Caco-2 (cell line): ENCODE measurements at places on chromosomes 3 and 15.
A peak's percentile ranks its signal among the peaks of the same experiment; 100 is the strongest.

GRCh38 chr3:166637984-166638530, 742.0 kb downstream of the ZBBX start:
- no peak for DNase-seq
- no peaks in the 10 kb centered on the region for H3K4me1 ChIP-seq
- no peaks in the 10 kb centered on the region for H3K36me3 ChIP-seq

- no peak for DNase-seq
- H3K27me3 ChIP-seq = no peaks in the 10 kb centered on the region
- H3K36me3 ChIP-seq = no peaks in the 10 kb centered on the region
- H3K4me3 ChIP-seq = no peak overlapping the region
- H3K4me1 ChIP-seq = no peaks in the 10 kb centered on the region
Observed at GRCh38 chr3:122546151-122546550, 17.9 kb downstream of the PARP9 start.

DNA sequence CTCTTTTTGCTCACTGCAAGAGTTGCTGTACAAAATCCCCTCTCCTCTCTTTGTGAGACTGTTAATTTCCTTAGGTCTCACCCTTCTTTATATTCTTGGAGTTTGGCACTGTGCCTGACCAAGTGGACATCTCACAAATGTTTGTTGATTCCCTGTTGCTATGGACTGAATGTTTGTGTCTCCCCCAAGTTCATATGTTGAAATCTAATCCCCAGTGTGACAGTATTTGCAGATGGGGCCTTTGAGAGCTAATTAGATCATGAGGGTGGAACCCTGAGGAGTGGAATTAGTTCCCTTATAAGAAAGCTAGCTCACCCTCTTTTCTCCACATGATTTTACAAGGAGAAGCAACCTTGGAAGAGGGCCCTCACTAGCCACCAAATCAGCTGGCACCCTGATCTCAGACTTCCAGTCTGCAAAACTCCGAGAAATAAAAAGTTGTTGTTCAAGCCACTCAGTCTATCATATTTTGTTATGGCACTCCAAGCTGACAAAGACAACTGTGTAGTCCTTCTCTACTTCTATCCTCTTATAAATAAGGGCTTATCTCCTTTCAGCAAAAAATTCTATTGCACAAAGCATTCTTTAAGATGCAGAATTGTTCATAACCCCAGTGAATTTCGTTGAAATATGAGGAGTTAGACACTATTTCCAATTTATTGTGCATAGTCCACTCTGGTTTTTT, 65.5 kb upstream of the NPHP3 start:
- H3K4me3 ChIP-seq = no peak overlapping the region
- no peaks in the 10 kb centered on the region for H3K36me3 ChIP-seq
- DNase-seq = no peak
- no peak overlapping the region for H3K27ac ChIP-seq
- peaks cover 2% of the 10 kb centered on the region; the same call in 1 of the 2 replicates for H3K27me3 ChIP-seq

DNA sequence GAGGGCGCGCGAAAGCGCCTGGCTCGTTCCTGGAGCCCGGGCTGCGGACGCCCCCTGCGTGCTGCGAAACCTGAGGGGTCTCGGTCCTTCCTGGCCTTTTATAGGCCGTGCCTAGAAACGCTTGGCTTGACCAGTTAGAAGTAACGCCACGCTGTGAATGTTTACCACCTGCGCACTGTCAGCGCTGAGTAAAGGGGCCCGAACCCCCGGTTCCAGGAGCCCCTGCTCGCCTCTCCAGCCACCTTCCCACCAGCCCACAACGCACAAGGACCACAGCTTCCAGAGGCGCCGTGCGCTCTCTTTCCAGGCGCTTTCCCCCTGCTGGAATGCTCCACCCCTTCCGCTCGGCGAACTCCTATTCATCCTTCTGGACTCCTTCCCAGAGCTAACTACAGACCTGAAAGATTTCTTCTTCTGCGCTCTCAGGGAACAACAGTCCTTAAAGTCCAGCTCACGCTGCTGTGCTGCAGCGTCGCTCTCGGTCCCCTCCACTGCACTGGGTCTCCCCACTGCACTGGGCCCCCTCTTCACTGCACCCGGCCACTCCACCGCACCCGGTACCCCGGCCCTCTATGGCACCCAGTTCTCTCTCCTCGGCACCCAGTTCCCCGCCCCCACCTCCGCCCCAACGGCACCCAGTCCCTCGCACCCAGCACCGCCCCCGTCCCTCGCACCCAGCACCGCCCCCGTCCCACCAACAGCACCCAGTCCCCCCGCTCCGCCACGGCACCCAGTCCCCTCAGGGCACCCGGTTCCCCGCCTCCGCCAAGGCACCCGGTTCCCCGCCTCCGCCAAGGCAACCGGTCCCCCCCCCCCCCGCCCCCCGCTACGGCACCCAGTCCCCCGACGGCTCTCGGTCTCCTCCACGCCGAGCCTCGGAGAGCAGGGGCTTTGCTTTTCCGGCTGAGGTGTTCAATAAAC, 69.8 kb downstream of the SQOR start:
- H3K36me3 ChIP-seq = no peaks in the 10 kb centered on the region
- DNase-seq = peak; percentile 14
- no peaks in the 10 kb centered on the region for H3K27me3 ChIP-seq
- peak overlapping the region; percentile 59 for H3K27ac ChIP-seq
- H3K4me1 ChIP-seq = 0 out of 2 replicates have a peak, but pooled peaks cover 3% of the 10 kb centered on the region

- no peaks in the 10 kb centered on the region for H3K36me3 ChIP-seq
- peak overlapping the region; percentile 77 for H3K27ac ChIP-seq
- no peak overlapping the region for H3K4me3 ChIP-seq
- peak; percentile 30 for DNase-seq
Observed at GRCh38 chr3:32865383-32865782, 47.6 kb downstream of the TRIM71 start.

- H3K27ac ChIP-seq = no peak overlapping the region
- peaks cover 3% of the 10 kb centered on the region for H3K27me3 ChIP-seq
- DNase-seq = no peak
- H3K36me3 ChIP-seq = no peaks in the 10 kb centered on the region
- no peak overlapping the region for H3K4me3 ChIP-seq
- 0 out of 2 replicates have a peak, but pooled peaks cover 4% of the 10 kb centered on the region for H3K4me1 ChIP-seq
Observed at GRCh38 chr15:77816983-77817382, 184.3 kb upstream of the LINGO1 start.

- peaks cover 9% of the 10 kb centered on the region for H3K4me1 ChIP-seq
- DNase-seq = no peak
- H3K27ac ChIP-seq = no peak overlapping the region
- no peaks in the 10 kb centered on the region for H3K27me3 ChIP-seq
Observed at GRCh38 chr3:47409688-47410416, 29.0 kb downstream of the PTPN23 start.

DNA sequence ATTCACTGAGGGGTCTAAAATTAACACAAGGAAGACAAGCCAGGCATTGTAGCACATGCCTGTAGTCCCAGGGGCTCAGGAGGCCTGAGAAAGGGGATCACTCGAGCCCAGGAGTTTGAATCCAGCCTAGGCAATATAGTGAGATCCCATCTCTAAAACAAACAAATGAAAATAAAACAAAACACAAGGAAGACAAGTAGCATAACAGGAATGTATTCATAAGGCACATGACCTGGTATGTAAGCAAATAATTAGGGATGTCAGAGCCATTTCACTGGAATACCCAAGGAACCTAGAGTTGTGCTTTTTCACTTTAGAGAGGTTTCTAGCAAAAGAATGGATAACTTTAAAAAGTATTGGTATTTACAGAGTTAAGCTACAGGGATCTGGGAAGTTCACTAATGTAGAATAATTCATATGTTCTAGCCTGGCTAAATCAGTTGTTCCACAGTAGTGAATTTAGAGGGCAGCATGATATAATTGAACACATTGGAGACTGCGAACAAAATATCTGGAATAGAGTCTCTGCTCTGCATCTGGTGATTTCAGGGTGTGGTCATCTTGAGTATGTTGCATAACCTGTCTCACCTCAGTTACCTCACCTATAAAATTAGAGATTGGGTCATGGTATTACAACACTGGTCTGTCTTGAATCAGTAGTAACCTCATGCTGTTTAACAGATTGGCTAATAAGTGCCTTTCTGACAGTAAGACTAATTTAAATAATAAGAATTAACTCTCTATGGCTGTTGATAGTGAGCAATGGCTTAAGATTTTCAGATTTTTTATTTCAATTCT, 9.3 kb downstream of the GRAMD1C start:
- H3K36me3 ChIP-seq = no peaks in the 10 kb centered on the region
- no peak for DNase-seq
- H3K27ac ChIP-seq = no peak overlapping the region
- H3K4me3 ChIP-seq = no peak overlapping the region
- H3K4me1 ChIP-seq = peaks cover 8% of the 10 kb centered on the region

DNA sequence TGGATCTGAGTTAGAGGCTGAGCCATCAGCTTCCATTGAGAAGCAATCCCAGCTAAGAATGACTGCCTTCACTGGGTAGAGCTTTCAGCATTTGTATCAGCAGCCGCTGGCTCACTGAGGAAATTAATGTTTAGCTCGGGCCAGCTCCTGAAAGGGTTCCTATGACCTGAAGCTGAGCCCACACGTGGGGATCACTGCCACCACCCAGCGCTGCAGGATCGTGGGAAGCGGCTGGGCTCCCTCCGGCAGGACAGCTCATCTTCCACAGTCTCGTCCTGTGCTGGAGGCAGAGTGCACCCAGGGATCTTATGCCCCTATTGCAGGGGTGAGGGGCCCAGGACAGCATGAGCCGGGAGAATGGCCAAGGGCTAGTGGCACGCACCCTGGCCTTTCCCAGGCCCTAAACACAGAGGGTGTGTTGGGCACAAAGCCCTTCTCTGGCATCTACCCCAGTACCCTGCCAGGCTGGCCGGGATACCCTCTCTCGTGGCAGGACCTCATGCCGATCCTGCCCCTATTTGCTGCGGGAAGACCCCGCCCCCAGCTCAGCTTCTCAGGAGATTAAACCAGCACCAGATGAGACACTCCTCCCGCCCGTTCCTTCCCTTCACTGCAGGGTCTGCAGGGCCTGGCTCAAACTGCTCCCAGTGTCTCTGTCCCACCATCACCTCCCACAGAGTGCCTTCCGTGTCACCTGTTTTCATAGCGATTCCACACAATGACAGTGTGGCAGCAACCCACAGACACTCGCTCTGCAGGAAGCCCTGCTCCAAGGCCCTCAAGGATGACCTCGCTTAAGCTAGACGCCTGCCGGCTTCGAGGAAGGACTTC, 28.5 kb downstream of the KLHL25 start:
- H3K4me3 ChIP-seq = no peak overlapping the region
- DNase-seq = no peak
- no peaks in the 10 kb centered on the region; the same call in none of the 2 replicates for H3K36me3 ChIP-seq

GRCh38 chr3:33417066-33417673, 23.0 kb downstream of the UBP1 start:
- no peak overlapping the region for H3K4me3 ChIP-seq
- H3K36me3 ChIP-seq = no peaks in the 10 kb centered on the region; the same call in 1 of the 2 replicates
- no peaks in the 10 kb centered on the region for H3K27me3 ChIP-seq
- DNase-seq = no peak

DNA sequence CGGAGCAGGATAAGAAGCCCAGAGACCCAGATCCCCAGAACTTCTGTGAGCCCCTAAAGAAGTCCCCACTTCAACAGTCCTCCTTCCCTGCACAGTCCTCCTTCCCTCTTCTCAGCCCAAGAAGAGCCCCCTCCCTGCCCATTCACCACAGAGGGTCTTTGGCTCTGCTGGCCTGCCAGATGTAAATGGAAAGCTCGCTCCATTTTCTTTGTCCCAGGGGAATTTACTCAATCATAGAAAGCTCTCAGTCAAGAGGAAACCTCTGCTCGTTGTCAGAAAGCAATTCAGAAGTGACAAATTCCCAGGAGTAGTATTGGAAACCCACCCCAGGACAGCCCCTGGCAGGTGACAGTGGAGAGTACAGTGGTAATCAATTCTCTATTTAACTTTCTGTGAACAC, 105.5 kb upstream of the SMAD3 start:
- no peaks in the 10 kb centered on the region for H3K27me3 ChIP-seq
- H3K4me3 ChIP-seq = no peak overlapping the region
- H3K4me1 ChIP-seq = no peaks in the 10 kb centered on the region
- no peak overlapping the region for H3K27ac ChIP-seq
- no peaks in the 10 kb centered on the region for H3K36me3 ChIP-seq

- H3K4me1 ChIP-seq = peaks cover 26% of the 10 kb centered on the region
- no peak overlapping the region for H3K27ac ChIP-seq
- H3K27me3 ChIP-seq = no peaks in the 10 kb centered on the region
Observed at GRCh38 chr15:42053914-42054313, 33.1 kb upstream of the PLA2G4E start.

DNA sequence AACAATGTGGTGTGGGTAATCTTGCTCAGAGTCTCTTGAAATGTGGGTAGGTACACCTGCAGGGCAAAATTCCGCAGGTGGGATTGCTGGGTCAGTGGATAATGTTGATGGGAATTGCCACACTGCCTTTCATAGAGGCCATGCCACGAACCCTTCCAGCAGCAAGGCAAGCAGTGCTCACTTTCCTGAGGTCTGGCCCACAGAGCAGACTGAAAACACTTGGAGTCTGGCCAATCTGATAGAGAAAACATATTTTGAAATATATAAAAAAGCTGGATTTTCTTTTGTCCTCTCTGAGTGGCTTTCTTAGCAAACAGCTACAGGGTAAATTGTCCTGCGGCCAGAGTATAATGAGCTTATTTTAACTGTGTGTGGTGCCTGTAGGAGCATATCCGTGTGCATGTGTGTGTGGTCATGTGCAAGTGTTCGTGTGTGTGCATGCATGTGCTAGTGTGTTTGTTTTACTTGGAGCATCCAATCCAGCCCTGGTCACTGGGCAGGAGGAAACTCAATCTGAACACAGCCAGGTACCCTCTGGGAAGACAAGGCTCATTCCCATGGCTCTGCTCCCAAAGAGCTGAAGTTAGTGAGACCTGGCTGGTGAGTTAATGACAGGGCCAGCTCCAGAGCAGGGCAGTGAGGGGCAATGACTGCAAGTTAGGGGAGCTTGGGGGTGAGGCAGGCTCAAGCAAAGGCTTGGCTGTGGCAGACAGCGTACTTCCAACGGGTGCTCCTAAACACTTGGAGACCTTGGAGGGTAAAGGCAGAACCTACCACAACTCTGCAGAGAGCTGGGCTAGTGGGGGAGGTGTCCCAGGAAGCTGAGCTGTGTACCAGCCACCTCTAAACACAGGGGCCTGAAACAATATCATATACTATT, 91.3 kb downstream of the PLXNA1 start:
- H3K27ac ChIP-seq = peak overlapping the region; percentile 43
- no peaks in the 10 kb centered on the region for H3K36me3 ChIP-seq
- H3K27me3 ChIP-seq = no peaks in the 10 kb centered on the region

DNA sequence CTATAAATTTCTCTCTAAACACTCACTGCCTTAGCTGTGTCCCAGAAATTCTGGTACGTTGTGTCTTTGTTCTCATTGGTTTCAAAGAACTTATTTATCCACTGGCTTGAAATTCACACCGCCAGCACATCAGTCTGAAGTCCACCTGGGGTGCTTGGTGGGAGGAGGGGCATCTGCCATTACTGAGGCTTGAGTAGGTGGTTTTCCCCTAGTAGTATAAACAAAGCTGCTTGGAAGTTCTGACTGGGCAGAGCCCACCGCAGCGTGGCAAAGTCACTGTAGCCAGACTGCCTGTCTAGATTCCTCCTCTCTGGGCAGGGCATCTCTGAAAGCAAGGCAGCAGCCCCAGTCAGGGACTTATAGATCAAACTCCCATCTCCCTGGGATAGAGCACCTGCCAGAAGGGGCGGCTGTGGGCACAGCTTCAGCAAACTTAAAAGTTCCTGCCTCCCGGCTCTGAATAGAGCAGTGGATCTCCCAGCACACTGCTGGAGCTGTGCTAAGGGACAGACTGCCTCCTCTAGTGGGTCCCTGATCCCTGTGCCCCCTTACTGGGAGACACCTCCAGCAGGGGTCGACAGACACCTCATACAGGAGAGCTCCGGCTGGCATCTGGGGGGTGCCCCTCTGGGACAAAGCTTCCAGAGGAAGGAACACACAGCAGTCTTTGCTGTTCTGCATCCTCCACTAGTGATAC, 114.1 kb downstream of the SUCLG2 start:
- no peak overlapping the region for H3K27ac ChIP-seq
- no peak overlapping the region for H3K4me3 ChIP-seq
- H3K27me3 ChIP-seq = no peaks in the 10 kb centered on the region
- DNase-seq = no peak
- H3K4me1 ChIP-seq = no peaks in the 10 kb centered on the region
- H3K36me3 ChIP-seq = no peaks in the 10 kb centered on the region
